Right forelimb (tissue), 1 donor: ENCODE measurements at places on chromosomes 11 and 22.

- no peak for DNase-seq
Measured at GRCh38 chr11:108870373-108871020, 205.6 kb downstream of the DDX10 start.

DNA sequence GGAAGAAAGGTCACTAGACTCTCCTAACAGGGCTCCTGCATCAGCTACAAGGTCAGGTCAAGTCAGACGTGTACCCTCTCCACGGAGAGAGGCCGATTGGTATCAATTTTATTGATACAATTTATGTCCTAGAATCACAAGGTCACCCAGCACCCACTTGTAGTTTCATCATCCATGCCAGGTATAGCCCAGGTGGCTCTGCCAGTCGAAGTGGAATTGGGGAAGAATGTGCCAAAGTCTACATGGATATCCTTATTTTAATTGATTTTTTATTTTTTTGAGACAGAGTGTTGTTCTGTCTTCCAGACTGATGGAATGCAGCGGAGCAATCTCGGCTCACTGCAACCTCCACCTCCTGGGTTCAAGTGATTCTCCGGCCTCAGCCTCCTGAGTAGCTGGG lies 334.1 kb downstream of the SHANK2 start:
- no peak for DNase-seq

DNA sequence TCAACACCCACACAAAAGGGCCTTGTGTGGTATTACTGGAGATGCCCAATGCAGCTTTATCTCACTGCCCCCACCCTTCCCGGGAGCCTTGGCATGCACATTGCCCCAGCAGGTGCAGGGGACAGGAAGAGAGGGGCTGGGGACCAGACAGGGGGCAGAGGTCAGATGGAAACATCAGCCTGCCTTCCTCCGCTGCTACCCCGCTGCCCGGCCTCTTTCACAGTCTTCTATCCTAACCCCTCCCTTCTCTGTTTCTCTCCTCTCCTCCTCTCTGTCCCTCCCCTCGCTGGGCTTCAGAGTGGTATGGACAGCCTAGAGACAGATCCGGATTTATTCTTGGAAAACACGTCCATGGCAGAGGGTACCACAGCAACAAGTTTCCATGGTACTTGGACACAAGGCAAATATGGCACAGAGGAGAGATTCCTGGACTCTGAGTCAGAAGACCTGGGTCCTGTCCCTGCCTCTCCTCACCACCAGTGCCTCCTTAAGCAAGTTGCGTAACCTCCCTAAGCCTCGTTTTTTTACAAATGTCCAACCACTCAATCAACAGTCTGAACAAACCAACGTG lies 8.3 kb upstream of the IGSF9B start:
- DNase-seq = no peak

GRCh38 chr11:28343304-28344233 lies 235.4 kb downstream of the METTL15 start:
- no peak for DNase-seq

GRCh38 chr11:57792870-57793269 lies 31.3 kb downstream of the CTNND1 start:
- DNase-seq = no peak

DNA sequence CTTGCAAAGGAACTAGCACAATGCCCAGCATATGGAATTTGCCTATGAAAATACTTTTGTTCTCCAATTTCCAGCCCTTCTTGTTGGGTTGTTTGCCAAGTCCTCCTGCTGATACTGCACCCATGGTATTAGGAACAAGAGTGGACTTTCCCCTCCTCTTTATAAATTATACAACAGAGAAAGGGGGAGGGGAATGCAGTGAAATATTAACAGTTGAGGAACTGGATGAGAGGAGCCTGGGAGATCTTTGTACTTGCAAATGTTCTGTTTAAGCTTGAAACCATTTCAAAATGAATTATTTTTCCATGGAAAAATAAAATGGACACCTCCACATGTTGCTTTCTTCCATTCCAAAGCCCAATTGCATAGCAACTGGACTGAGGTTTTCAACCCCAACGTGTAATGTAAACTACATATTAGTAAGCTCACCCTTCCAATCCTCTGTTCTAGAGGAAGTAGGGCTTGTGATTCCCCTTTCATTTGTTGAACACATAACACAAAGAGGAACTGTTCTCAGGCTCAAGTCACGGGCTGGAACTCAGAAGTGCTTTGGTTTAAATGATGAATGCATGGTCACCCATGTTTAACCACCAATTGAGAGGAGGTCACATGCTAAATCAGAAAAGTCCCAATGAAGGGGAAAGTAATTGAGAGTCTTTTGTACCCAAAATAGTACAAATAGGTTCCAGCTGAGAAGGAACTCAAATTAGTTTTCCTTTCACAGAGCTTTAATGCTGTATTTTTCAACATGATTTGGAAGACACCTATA lies 66.2 kb upstream of the ZC3H12C start:
- DNase-seq = no peak

DNA sequence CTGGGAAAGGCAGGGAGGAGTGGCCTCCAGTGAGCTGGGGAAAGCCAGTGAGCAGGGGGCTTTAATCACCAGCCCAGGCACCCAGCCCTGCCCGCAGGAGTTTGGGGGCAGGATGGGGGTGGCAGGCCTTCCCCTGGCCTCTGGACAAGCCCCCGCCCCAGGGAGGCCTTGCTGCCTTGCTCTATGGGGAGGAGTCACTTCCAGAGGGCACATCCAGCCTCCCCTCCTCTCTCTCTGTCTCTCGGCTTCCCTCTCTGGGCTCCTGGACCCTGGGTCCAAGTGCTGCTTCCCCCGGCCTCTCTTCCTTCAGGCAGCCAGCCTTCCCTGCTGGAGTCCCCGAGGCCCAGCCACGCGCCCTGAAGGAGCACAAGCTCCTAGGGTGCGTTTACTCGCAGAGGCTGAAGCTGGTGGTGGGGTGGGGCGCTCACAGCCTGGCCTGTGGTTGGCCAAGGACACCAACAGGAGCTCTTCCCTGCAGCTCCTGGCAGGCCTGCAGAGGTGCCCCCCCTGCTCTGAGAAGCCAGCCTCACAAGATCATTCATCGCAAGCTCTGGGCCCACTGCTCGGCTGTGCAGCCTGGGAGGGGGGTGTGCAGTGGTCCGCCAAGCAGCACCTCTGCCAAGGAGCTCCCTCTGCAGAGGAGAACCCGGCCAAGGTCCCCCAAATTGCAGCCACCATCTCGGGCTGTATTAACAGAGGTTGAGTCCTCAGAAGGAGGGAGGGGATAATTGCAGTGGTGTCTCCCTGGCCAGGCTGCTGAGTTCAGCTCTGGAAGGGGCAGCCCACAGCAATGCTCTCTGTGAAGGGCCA lies 25.4 kb downstream of the OSBPL5 start:
- no peak for DNase-seq

- DNase-seq = no peak
Measured at GRCh38 chr11:19827399-19828135, 114.9 kb downstream of the NAV2 start.

- DNase-seq = no peak
Measured at GRCh38 chr11:120025606-120026335, 112.1 kb downstream of the TRIM29 start.

DNA sequence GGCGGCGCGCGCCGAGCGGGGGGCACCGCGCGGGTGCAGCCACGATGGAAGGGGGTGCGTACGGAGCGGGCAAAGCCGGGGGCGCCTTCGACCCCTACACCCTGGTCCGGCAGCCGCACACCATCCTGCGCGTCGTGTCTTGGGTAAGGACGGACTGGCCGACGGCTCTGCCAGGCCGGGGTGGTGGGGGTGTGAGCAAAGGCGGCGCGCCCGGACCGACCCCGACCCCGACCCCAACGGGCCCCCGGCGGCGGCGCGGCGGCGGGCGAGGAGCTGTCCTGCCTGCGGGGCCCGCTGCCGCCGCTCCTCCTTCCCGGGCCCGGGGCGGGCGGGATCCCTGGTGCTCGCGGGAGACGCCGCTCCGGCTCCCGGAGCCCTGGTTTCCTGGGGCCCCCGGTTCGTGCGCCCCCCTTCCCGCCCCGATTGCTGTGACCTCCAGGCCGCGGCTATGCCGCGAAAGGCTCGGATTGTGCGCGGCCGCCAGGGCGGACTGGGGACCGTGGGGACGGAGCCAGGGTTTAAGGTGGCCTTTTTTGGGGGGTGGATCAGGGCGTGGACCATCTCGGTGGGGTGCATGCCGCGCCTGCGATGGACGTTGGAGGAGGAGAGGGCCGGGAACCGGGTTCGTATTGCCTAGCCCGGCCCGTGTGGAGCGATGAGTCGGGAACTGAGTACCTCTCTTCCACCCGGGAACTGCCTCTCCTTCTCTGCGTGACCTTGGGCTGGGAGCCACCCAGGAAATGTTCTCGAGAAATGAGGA lies at the start of gene SYNGR1:
TSS of gene SYNGR1 (plus strand) at position 25 of the 760 bp plus-strand sequence. CDS start at position 45, 20 bp downstream.
- DNase-seq = peak; percentile 75

- peak; percentile 65 for DNase-seq
Measured at GRCh38 chr11:126465573-126466188, 110.2 kb downstream of the ST3GAL4 start.

GRCh38 chr11:85752890-85753581 lies 57.9 kb downstream of the SYTL2 start:
- no peak for DNase-seq

DNA sequence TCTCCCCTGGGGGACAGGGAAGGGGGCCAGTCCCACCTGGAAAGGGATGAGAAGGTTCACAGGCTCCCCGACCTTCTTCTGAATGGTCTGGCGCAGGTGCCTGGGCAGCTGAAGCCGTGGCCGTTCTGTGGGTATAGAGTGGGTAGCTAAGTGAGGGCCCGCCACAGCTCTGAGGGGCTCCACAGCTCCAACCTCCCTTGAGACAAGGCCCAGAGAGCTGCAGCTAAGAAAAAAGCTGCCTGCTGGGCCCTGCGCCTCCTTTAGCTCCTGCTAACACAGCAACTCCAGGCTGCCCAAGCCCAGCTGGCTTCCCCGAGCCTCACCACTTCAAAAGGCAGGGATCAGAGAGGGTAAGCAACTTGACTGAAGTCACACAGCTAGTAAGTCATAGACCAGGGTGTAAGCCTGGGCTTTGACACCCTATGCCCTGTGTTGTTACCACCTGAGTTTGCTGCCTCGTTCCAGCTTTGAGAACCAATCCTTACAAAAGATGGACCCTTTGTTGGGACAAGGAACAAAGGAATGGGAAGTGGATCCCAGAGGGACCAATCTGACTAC lies 18.5 kb downstream of the MYBPC3 start:
- no peak for DNase-seq

DNA sequence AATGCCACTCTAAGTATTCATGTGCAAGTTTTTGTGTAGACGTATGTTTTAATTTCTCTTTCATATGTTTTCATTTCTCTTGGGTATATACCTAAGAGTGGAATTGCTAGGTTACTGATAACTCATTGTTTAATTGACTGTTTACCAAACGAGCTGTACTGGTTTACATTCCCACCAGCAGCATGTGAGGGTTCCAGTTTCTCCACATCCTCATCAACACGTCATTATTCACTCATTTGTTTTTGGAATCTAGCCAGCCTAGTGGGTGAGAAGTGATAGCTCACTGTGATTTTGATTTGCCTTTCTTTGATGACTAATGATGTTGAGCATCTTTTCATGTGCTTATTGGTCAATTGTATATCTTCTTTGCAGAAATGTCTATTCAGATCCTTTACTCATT lies 4.0 kb downstream of the ANKRD13D start:
- no peak for DNase-seq

DNA sequence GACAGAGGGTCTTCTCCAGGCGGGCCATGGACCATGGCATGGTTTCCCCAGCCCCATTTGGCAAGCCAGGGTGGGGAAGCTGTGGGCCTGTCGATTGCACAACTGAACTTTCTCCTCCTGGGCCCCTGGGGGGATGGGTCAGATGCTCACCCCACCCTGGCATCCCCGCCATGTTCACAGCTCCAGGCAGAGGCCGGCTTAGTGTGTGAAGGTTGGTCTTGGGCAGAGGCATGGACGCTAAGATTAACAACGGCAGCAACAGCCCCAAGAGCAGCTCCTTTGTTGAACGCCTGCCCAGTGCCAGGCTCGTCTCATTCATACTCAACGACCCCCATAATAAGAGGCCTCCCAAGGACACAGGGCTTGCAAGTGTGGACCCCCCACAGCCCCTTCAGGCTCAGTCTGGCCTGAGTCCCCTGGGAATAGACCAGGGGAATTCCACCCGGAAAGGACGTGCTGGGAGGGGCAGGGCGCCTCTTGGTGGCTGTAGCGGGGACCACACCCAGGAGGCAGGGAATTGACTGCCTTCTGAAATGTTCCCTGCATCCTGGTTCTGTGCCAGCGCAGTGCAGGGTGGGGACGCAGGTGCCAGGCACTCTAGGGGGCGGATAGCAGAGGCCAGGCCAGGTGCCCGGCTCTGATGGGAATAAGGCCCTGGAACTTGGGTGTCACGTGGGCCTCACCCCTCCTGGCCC lies 8.3 kb downstream of the TSPO start:
- no peak for DNase-seq

DNA sequence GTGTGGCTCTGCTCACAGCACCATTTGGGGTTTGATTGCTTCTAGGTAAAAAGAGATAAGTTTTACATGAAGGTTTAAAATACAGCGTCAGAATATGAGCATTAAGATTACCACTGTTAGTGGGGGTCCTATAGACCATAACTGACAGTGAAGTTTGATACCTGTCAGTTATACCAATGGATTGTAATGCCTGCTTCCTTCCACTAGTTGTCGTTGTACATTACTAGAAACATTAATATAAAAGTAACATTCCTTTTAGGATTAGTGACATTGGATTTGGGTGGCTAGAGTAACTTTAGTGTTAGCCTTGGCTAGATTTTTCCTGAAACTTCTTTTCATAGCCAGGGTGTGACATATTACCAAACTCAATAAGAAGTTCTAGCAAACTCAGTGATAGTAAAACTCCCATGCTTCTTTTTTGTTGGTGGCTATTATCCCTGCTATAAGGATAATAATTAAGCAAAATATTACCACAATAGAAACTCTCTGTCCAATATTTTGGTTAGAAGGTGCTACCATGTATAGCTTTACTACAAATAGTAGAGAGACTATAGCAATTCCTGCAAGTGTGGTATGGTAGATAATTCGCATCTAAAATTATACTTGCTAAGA lies 57.1 kb downstream of the FAM181B start:
- no peak for DNase-seq

DNA sequence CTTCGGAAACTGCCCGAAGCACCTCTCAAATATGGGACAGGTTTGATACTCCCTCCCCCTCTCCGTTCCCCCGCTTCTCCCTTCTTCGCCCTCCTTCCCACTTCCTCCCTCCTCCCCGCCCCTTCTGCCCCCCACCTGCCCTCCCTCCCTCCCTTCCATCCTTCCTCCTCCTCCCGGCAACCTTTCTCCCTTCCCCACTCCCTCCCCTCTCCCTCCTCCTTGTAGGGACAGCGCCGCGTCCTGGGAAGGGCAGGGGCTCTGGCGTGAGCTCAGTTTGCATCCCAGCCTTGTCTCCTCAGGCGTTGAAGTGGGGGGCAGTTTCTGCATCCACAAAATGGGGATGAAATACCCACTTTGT lies 6.1 kb upstream of the NFAM1 start:
- DNase-seq = no peak

- DNase-seq = no peak
Measured at GRCh38 chr11:113349528-113349927, 35.1 kb downstream of the TTC12 start.

DNA sequence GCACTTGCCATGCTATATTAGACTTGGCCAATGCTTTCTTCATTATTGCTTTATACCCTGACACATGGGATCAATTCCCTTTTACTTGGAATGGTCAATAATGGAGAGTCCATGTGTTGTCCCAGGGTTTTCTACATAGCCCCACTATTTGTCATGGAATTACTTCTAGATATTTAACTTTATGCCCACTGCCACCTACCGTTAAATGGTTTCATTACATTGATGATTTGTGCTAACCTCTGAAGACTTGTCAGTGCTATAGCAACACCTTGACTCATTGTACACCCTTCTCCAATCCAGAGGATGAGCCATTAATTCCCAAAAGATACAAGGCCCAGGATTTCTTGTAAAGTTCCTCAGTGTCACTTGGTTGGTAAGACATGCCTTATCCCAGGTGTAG lies 31.4 kb upstream of the SLC22A25 start:
- no peak for DNase-seq

GRCh38 chr11:129457321-129457720 lies 81.7 kb downstream of the BARX2 start:
- no peak for DNase-seq
